ENCODE measurements at places on chromosomes 11 and 22. TPM values are rescaled to one million over a fixed set of nuclear protein-coding genes. Genes with fewer than 3 reads are reported as not detected.

Gene TMEM191C
- 1.4 TPM for total RNA-seq

Gene KCNQ1OT1
- 7.2 TPM for total RNA-seq

- DNase-seq = no peak
These were observed 124.1 kb upstream of the MPPED2 start for GRCh38 chr11:30710221-30710620.

Gene PTS
- total RNA-seq = 39.5 TPM

Gene CYB5R2
- total RNA-seq = 96.4 TPM

GRCh38 chr11:115226556-115226955 is 277.7 kb downstream of the CADM1 start:
- DNase-seq = no peak

Gene GLB1L3
- not detected for total RNA-seq

DNA sequence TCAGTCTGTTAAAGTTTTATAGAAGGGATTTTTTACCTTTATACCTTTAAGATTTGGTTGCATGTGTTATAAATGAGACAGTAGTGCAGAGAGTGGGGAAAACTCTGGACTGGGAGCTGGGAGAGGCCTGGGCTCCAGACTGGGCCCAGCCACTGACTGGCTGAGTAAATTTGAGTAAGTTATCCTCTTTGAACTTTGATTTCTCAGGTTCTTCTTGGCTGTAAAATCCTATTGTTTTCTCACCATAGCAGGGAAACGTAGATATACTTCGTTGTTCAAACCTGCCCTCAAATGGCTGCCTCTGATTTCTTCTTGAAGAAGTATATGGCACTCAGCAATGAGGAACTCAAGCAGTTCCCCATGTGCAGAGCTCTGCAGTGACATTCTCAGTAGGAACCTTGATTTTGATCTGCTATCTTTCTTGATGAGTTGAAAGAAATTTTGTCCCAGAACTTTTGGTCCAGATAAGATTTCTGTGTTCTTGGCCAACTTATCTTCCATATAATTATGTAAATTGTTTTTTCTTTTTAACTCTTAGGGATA is 8.8 kb downstream of the BMAL1 start:
- no peak for DNase-seq

Measured in sciatic nerve (tissue), 2 donors.